ENCODE measurements at places on chromosomes 5 and 9.
A peak's percentile ranks its signal among the peaks of the same experiment; 100 is the strongest.

- no peak for DNase-seq
Measured at GRCh38 chr5:28313953-28314352, 1275.6 kb upstream of the CDH9 start.

GRCh38 chr5:127867022-127867783, 164.0 kb downstream of the CCDC192 start:
- DNase-seq = no peak

GRCh38 chr9:4167079-4167671, 132.7 kb downstream of the GLIS3 start:
- no peak for DNase-seq

DNA sequence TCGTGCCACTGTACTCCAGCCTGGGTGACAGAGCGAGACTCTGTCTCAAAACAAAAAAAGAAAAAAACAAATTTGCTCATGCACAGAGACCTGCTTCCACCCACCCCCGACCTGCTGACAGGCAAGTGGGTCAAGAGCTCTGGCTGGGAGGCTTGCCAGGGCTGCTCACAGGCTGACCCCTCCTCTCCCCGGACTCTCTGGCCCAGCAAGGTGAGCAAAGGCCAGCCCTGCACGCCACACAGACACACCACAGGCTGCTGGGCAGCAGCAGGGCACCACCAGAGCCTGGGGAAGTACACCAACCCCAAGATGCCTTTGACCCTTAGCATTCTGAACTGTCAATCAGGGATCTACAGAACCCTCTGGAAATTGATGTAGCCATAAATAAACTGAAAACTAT, 29.2 kb downstream of the NSUN2 start:
- DNase-seq = no peak

DNA sequence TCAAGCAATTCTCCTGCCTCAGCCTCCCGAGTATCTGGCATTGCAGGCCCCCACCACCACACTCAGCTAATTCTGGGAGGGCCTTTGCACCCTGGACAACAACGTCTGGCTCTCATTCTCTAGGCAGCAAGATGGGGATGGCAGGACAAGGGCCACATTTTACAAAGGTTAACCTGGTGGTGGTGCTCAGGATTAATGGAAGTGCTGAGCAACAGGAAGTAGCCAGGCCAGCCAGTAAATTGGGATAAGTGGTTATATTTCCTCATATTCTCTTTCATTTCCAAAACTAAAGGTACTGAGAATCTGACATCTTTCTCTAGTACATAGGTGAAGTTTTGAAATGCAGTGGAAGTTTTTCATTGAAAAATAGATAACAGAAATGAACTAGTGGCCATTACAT, 24.7 kb upstream of the ASPN start:
- DNase-seq = no peak

- DNase-seq = no peak
Measured at GRCh38 chr9:74391816-74392215, 105.3 kb upstream of the RORB start.

GRCh38 chr5:38622723-38623129, 66.3 kb upstream of the LIFR start:
- DNase-seq = no peak

DNA sequence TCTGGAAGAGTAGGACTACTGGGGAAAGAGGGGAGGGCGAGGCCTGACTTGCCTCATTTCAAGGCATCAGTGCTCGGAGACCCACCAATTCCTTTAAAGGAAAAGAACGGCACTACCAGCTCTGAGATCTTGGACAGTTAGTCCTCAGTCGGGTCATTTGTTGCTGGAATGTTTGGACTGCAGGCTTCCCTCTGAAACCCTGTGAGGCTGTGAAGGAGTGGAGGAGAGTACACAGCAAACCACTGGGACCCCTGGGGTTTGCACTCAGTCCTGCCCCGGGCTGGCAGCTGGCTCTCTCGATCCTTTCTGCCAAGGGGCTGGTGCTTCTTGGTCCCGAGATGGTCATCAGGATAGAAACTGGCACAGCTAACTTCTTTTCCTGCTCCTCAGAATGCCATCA, 194.5 kb downstream of the TRIO start:
- no peak for DNase-seq

- peak; percentile 72 for DNase-seq
Measured at GRCh38 chr5:177476531-177477233, 3.2 kb upstream of the DBN1 start.

DNA sequence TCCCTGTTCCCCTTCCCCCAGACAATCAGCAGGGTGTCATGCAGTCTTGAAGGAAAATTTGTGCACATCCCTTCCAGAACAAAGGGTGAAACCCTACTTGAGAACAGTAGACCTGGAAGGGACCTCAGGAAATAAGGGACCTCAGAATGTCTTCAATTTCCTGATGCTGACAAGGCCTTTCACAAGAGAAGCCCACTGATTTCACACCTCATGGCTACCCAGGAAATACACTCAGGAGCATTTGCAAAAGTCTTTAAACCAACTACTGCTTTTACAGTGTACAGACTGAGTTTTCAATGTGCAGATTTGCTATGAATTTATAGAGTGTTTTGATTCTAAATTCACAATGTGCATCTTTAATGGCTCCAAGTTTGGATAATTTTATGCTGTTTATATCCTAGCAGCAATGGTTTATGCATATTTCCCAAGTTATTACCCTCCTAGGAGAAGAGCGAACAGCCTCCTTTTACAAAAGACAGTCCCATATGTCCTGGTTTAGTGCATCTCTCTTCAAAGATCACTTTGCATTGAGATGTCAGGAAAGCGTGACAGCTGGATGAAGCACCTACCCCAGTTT, 74.8 kb downstream of the GALNT10 start:
- no peak for DNase-seq

DNA sequence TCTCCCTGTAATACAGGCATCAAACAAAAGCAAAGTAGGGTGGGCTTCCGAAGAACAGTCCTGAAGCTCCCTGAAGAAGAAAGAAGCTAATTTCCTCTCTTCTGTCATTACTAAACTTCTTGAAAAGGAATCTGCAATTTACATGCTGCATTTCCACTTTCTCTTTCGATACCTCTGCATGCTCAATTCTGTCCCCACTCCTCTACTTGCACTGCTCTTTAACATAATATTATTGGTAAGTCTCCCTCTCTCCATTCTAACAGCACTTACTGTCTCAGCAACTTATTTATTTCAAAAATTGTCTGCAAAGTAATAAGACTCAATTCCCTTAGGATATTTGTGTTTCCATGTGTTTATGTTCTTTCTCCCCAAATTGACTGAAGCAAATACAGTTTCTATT, 3.9 kb upstream of the PLPP1 start:
- no peak for DNase-seq

- peak; percentile 23 for DNase-seq
Measured at GRCh38 chr5:80406980-80407734, 707 bp upstream of the ZFYVE16 start.

DNA sequence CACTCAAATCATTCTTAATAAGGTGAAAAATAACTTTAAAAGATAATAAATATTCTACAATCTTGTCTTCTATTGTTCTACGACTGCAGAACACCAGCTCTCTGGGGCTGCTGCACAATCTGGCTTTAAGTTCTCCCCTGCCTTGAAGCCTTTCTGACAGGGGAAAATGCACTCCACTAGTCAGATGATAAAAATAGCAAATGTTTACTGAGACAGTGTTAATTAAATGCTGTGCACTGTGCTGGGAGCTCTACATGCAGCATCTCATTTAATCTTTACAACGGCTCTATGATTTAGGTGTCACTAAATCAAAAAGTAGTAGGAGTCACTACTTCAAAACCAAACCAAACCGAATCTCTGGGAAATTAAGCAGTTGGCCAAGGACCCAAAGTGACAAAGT, 132.7 kb downstream of the SLIT3 start:
- DNase-seq = no peak

- DNase-seq = no peak
Measured at GRCh38 chr5:121144764-121145163, 680.7 kb downstream of the PRR16 start.

- no peak for DNase-seq
Measured at GRCh38 chr5:116754556-116754955, 179.9 kb upstream of the SEMA6A start.

- DNase-seq = no peak
Measured at GRCh38 chr5:165999693-166000320, 2291.6 kb upstream of the WWC1 start.

- no peak for DNase-seq
Measured at GRCh38 chr9:81826517-81826906, 101.7 kb upstream of the SPATA31D4 start.

DNA sequence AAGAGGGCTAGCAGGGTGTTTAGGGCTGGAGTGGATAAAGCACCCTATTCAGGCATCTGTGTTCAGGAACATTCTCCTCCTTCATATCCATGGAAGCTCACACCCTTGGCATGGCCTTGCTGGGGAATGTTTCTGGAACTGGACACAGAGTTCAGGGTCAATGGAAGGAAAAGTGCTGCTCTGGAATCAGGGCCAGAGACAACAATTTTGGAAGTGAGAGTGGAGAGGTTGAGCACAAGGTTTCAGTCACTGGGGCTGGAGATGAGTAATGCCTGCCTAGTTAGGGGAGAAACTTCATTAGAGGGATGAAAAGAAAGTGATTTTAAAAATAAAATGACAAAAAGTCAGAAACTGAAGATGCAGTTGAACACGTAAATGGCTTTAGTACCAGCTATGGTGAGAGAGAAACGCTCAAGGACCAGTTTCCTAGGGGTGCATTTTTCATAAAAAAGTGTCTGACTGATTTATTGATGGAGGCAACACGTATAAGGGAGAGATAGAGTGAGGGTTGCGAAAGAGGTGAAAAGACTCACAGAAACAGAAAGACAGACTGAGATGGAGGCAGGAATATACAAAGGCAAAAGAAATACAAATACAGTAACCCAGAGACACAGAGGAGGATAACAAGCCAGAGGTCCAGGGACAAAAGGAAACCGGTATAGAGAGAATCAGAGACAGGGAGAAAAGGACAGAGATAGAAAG, 8.0 kb upstream of the TNFSF15 start:
- DNase-seq = no peak

- no peak for DNase-seq
Measured at GRCh38 chr9:81266674-81267073, 422.7 kb downstream of the TLE1 start.

DNA sequence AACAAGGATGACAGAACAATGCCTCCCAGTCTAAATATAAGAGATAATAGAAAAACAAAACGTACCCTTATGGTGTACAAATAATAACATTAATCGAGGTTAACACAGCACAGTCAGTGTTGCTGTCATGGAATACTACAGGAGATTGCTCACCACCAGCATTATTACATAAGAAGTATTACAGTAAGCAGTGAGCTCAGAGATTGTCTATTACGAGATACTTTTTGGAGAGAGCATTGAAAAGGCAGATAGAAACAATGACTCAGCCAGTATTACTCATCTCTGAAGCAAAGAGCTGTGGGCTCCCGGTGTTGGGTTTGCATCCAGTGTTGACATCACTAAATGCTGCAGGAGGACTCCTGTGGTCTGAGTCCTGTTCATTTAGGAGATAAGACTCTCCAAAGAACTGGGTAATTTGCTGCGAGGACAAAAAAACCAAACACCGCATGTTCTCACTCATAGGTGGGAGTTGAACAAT, 191.9 kb upstream of the SEMA6A start:
- DNase-seq = peak; percentile 27

DNA sequence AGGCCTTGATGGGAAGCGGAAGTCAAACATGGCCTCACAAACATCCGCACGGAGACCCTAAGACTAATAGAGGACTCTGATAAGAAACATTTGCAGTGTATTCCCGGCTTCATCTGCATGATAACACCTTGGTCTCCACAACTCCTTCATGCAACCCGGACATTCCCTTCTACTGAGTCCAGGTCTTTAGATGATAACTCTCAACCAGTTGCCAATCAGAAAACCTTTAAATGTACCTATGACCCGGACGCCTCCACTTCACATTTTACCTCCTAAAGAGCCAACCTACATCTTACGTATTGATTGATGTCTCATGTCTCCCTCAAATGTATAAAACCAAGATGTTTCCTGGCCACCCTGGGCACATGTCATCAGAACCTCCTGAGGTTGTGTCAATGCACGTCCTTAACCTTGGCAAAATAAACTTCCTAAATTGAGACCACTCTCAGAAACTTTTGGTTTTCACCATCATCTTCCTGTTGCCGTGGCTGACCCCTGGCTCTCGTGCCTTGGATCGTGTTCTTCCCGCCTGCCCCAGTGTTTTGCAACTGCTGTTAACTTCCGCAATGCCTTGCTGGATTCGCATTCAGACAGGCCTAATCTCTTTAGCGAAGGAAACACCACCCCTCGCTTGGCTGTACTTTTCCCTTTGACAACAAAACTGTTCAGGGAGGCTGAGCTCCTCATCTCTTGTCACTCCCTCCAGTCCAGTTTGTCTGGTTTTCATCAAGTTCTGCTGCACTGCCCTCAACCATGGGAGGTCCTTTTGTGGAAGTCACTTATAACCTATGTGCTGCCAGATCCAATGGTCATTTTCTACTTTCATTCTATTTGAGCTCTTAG, 1.1 kb upstream of the DAP start:
- no peak for DNase-seq

DNA sequence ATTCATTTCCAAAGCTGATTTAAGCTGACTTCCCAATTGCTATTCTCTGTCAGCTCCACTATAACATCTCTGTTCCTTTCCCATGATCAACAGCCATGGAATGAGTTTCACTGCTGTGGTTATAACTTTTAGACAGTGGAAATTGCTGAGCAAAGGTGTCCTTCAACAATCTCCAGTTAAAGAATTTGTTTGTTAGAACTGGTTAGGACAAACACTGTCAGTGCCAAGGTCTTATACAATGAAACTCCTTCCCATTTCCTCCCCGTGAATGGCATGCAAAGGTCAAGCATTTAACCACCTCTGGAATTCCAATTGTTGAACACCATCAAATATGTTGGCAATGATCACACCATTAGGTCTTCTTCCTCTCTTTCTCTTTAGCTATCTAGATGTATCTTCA, 45.7 kb upstream of the GHR start:
- DNase-seq = no peak

DNA sequence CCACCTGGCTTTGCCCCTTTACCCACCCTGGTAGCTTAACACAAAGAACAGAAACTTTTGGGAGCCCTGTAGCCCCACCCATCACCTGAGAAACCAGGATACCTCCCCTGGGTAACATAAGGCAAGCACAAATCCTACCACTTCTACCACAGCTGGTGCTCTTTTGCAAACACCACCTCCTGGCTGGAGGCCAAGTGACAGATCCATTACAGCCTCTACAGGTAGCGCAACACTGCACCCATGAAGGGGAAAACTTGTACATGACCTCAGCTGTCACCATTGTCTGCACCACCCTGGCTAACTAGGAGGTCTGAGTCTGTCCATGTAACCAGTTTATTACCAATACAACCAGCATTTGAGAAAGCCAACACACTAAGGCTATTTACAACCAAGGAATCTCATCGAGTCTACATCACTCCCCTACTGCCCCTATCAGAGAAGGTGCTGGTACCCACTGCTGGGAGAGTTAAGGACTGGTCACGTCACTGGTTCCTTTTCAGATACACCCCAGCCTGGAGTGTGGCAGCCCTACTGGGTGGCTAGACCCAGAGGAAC, 128.6 kb downstream of the PJA2 start:
- no peak for DNase-seq

All from lower leg skin (tissue), 4 donors.